GM04503 (cell line): ENCODE measurements at places on chromosomes 13 and 19.

GRCh38 chr19:18869781-18870530 is 26.0 kb downstream of the CERS1 start:
- no peak for DNase-seq

DNA sequence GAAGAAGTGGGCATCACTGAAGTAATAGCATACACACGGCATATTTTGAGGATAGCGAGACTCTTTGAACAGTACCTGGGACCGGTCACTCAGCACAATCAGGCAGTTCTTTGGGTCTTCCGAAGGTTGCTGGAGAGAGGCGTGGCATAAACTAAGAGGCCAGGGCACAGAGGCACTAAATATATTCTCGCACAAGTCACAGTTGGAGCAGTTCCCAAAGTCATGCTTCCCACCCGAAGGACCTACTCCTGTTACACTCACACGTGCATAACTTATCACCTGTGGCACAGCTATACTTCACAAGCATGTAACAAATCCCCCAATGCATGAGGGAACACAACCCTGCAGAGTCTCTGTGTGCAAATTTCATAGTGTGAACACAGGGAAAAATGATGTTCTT is 10.2 kb downstream of the WDR87 start:
- no peak for DNase-seq

GRCh38 chr19:1917146-1917545 is 11.9 kb downstream of the ADAT3 start:
- DNase-seq, result no peak

DNA sequence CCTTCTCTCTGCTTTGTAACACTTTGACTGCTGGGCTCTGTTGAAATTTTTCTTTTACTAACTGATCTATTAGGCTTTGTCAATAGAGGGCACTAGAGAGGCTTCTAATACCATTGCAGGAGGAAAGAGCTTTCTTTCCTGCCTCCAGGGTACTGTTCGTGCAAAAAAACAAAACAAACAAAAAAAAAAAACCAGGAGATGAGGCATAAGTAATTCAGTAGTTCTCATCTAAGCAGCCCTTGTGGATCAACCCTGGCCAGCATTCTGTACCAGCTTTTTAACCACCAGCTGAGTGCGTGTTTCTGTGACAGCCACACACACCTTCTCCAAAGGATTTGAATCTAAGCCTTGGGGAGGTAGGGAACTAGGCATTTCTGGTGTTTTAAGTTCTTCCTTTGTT is 1707.6 kb upstream of the SLC10A2 start:
- DNase-seq, result peak; percentile 0

DNA sequence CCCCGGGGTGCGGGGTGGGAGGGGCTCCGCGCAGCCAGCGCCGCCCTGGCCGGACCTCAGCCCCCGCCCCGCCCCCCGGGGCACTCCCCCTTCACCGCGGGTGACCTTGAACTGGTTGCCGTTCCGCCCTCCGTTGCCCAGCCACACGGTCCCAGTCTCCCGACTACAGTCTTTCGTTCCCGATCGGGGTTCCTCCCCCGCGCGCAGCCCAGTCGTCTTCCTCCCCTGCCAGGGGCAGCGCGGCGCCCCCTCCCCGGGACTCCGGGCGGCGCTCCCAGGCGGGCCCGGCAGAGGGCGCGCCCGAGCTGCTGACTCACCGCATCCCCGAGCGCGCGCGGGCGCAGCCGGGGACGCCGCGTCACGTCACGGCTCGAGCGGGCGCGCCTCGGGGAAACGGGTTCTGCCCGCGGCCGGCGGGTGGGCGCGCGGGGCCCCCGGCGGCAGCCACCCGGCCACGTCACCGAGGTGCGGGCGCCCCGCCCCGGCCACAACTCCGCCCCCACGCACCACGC is 459 bp downstream of the MIDN start:
- DNase-seq, result no peak

DNA sequence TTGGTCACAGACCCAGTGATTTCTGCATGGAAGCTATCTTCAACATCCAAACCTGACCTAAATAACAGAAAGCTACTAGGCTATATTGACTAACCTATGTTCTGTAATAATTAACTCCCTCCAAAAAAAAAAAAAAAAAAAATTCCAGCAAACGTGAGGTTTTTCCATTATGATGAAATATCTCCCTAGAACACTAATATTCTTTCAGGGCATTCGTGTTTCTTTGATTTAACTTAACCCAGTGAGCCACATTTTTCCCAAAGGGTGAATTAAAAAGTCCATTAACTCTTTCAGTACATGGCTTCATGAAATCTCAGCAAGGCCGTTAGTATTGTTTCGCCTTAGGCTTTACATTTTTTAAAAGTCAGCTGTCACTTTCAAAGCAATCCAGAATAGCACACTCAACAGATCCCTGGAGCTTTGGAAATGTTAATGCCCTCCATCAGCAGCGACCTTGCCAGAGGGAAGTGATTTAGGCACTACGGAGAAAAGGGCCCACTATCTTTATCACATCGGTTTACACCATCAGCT is 175.8 kb downstream of the DCT start:
- DNase-seq, result no peak

DNA sequence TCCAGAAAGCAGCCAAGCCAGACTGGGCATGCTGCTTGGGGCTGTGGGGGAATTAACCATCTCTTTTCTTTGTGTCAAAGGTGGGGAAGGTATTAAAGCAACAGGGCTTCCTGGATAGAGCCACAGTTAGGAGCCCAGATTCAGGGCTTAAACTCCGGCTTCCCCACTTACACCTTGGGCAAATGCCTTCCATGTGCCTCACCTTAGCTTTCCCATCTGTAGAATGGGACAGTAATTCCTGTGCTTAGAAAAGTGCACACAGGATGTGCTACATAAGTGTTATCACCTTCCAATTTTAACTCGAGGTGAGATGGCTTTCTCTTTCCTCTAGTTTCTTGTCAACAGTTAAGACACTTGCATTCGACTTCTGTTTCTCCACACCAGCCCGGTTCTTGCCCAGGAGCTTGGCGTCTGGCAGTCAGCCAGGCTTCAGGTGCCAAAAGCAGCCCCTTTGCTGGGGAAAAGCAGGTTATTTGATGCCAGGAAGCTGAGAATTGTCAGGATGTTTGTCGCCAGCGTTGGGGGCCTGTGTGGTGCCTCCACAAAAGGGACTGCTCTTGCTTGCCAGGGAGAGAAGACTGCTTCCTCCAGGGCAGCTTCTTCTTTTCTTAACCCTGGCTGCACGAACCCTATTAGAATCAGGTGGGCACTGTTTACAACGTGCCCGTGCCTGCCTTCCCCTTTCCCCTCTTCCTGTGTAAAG is 79.2 kb downstream of the SIPA1L3 start:
- no peak for DNase-seq

DNA sequence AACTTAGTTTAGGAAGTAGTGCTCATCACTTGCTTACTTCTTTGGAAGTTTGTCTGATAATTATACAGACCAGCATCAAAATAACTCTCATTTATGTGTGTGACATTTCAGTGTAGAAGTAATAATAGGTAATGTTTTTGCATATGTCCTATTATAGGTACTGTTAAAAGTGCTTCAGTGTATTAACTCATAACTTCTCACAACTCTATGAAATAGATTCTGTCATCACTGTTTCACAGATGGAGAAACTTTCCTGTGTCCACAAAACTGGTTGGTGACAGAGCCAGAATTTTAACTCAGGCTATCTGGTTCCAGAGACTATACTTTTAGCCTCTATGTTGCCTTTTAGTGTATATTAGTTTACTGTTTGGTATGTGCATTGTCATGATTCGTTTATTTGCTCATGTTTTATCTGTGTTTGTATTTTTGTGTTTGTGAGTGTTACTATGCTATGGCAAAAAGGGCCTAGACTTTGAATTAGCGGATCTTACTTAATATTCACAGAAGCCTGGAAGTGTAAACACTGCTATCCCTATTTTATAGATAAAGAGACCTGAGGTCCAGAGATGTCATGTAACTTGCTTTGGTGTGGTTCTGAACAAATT is 12.7 kb downstream of the LPAR6 start:
- no peak for DNase-seq

- no peak for DNase-seq
These were observed 669.2 kb downstream of the DIAPH3 start for GRCh38 chr13:59494560-59494970.

DNA sequence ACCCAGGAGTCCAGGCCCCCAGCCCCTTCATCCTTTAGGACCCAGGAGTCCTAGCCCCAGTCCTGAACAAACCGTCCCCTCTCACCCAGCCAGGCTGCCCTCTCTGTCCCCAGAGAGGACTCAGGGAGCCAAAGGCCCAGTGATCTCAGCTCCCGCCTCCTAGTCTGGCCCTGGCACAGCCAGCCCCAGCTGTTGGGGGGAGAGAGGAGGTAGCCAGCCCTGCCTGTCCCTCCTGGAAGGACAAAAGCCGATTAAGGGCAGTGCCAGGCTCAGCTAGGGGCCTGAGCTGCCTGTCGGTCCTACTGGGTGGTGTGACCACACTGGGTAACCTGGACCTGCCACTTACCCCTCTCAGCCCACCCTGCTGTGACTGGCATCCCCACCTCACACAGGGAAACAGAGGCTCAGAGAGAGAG is 14.5 kb downstream of the LIPE start:
- DNase-seq, result no peak

DNA sequence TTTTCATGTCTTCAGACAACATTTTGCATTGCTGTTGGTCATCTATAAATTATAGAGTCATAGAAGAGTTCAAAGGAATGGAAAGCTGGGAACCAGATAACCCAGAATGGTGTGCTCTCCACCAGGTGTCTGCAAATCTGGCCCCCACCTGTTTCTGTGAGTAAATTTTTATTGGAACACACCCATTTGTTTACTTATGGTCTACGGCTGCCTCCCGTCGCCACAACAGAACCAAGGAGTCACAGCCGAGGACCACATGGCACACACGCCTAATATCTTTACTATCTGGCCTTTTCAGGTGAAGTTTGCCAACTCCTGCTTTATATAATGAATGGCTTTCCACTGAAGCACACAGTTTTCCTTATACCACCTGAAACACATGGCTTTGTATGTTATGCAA is 58.2 kb downstream of the EFNB2 start:
- no peak for DNase-seq

GRCh38 chr13:21929400-21929799 is 258.5 kb downstream of the FGF9 start:
- no peak for DNase-seq

GRCh38 chr13:32989942-32990341 is 26.3 kb upstream of the KL start:
- DNase-seq, result no peak

GRCh38 chr13:26473571-26474230 is 83.8 kb upstream of the WASF3 start:
- DNase-seq, result no peak

DNA sequence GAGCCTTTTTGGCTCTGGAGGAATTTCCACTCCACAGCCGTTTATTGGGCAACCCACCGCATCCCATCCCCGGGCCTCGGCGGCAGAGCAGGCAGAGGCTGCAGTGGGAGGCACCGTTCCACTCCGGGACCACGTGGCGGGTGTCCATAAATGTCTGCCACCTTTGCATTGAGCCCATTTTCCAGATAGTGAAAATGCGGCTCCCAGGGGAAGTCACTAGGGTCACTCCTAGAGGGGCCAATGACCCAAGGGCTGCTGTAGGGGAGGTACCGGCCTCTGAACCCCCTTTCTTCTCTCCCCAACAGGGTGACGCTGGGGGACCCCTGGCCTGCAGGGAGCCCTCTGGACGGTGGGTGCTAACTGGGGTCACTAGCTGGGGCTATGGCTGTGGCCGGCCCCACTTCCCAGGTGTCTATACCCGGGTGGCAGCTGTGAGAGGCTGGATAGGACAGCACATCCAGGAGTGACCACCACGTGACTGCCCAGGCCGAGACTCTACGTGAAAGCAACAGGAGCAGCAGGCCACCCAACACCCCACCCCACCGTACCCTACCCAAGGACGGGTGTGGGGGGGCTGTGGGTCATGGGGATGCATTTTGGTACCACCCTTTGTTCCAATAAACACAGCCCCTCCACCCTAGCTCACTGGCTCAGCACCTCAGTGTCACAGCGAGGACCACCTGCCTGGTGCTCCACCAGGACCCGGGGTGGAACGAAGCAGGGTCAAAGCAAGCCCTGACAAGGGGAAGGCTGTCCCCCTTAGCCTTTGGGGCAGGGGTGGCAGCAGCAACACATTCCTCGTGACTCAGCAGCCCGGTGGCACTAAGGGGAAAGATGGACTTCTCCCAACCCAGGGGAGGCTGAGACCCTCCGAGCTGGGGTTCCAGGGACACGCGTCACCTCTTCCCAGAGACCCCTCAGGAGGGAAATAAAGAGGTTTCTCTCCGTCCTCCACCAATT is 1.5 kb downstream of the TIMM13 start:
- DNase-seq, result no peak

- DNase-seq, result peak; percentile 11
These were observed 471 bp upstream of the INSR start for GRCh38 chr19:7294558-7295212.

DNA sequence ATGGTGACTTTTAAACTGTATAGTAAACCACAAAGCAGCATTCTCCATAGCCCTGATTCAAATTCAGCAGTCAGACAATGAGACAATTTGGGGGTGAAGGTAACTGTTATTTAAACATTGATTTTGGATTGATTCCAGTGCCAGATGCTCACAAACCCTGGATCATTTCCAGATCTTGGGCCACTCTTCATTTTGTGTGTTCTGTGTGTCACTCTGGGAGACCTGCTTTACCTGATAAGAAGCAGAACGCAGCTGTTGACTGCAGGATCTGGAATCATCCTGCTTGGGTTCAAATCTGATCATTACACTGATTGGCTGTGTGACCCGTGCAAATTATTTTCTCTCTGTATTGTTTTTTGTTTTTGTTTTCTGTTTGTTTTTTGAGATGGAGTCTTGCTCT is 4.0 kb upstream of the PCDH8 start:
- no peak for DNase-seq

DNA sequence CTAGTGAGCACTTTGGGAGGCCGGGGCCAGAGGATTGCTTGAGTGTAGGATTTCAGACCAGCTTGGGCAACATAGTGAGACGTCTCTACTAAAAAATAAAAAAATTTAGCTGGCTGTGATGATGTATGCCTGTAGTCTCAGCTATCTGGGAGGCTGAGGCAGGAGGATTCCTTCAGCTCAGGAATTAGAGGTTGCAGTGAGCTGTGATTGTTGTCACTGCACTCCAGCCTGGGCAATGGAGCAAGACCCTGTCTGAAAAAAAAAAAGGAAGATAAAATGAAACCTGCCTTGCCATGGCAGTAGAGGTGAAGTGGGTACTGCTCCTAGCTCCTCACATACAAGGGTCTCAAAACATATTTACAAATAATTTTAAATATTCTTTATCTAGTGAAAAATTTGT is 7.4 kb downstream of the UCHL3 start:
- DNase-seq, result no peak

DNA sequence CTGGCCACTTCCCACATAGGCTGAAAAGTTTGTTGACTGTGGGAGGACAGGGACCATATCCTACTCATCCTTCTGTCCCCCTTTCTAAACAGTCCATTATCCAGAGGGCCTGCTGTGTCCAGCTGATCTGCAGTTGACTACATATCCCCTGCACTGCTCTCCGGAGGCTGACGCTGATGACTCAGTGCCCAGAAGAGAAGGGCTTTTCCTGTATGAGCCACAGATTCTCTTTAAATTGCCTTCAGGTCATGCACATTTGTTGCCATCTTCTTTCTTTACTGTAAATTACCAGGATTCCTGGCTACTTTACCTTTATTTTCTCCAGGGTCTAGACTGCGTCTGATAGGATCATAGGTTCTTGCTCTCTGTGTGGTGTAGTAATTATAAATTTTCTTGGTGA is 125.2 kb downstream of the LACC1 start:
- peak; percentile 3 for DNase-seq
